ENCODE measurements at places on chromosomes 2 and 18.

- DNase-seq = no peak
Measured at GRCh38 chr18:31880186-31880898, 62.6 kb downstream of the TRAPPC8 start.

DNA sequence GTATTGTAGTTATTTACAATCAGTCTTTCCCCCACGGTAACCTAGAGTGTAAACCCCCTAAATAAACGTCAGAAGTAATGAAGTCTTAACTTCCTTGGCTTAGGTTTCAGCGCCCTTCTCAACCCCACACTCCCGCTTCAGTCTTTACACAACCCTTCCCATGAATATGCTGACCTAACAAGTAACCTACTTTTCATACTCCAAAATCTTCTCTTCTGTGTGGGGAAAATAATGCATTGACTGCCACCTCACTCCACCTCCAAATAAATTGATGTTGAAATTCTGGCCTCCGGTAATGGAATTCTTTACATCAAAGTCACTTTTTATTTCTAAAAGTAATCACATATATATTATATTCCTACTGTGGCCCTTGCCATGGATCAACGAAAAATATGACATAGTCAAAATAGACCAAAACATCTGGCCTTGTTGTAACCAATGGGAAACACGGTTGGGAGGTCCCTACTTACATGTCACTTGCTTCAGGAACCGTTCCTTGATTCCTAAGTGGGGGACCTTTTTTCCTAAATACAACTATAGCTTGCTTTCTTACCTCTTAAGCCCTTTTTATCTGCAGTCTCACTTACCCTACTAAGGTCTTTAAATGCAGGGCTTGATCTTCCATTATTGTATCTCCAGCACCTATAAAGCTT lies 961 bp downstream of the GEN1 start:
- DNase-seq = no peak

GRCh38 chr18:74290794-74291471 lies 830 bp downstream of the CYB5A start:
- DNase-seq = no peak

GRCh38 chr2:223805008-223805407 lies 32.4 kb downstream of the AP1S3 start:
- DNase-seq = no peak

GRCh38 chr2:166230724-166231070 lies 102.9 kb upstream of the SCN1A start:
- DNase-seq = no peak

- no peak for DNase-seq
Measured at GRCh38 chr2:24920098-24920808, at the start of gene ADCY3. Gene ADCY3, minus strand, starts transcription at chr2:24920237. Its CDS starts 1,250 bp downstream, at chr2:24918987.

- DNase-seq = no peak
Measured at GRCh38 chr2:215010390-215010789, 128.0 kb downstream of the ABCA12 start.

DNA sequence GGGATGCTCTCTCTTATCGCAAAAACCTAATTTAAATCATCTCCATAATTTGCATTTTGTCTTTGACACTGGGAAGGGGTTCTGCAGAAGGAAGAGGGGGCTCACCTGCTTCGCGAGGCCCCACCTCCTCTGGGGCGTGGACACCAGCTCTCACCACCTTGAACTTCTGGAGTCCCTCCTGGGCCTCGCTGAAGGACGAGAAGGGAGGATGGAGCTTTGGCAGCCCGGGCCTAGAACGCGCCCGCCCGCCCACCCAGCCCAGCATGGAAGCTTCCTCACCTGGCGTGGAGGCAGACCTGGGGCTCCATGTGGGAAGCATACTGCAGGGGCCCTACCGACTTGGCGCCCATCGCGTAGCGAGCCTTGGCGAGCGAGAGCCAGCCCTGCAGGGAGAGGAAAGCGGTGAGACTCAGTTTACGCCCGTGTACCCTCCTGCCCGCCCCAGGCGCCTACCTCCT lies 1.1 kb upstream of the IMP4 start:
- no peak for DNase-seq

DNA sequence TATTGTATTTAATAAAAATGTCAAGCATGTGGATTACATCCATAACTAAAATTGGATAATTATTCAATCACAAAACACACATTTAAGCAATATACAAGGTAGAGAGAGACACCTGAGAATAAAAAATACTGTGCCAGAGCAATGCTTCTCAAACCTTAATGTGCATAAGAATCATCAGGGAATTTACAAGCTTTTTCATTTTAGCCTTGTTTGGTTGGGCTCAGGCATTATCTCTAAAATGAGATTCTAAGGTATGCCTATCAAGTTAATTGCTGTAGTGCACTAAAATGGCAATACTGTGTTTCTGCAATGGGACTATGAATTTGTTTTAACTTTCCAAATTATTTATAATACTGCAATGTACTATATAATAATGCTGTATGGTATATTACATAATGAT lies 983 bp downstream of the MOB1A start:
- no peak for DNase-seq

DNA sequence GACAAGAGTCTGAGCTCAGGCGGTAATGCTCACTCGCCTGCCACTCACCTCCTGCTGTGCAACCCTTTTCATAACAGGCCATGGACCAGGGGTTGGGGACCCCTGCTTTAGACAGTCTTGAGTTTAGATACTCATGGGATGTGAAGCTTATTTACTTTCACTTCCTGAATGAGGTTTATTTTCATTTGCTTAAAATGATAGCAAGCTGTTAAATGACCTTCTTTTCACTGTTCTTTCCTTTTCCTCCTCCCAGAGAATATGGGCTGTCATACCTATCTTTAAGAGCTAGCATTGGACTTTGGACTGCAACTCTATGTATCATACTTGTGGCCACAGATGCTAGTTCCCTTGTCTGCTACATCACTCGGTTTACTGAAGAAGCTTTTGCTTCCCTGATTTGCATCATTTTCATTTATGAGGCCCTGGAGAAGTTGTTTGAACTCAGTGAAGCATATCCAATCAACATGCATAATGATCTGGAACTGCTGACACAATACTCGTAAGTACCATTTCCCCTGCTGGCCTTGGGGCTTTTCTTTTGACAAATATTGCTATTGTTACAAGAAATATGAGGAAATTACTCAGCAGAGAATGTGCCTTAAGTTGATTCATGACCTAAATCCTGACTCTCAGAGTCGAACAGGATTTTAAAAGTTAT lies 168.5 kb downstream of the DPP4 start:
- DNase-seq = no peak

DNA sequence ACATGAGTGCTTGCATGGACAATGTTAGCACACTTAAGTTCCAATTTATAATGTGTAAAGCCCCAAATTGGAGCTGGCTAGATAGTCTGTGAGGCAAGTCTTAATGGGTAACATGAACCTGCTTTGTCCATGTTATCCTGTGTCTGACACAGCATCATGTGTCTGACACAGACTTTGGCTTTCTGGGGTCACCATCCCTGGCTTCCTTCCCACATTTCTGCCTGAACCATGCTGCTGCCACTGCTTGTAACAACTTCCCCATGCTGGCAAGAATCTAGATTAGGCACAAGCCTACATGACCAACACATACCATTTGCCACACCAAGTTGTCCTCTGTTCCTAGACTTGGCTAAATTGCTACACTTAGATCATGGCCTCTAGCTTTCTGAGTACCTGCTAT lies 49.8 kb upstream of the ZBTB7C start:
- no peak for DNase-seq

- no peak for DNase-seq
Measured at GRCh38 chr2:82837588-82838304, 1621.3 kb downstream of the SUCLG1 start.

- no peak for DNase-seq
Measured at GRCh38 chr2:12684471-12684936, 32.2 kb upstream of the TRIB2 start.

- no peak for DNase-seq
Measured at GRCh38 chr2:13492262-13492661, 775.5 kb downstream of the TRIB2 start.

- no peak for DNase-seq
Measured at GRCh38 chr2:144642131-144642530, 122.2 kb upstream of the ZEB2 start.

DNA sequence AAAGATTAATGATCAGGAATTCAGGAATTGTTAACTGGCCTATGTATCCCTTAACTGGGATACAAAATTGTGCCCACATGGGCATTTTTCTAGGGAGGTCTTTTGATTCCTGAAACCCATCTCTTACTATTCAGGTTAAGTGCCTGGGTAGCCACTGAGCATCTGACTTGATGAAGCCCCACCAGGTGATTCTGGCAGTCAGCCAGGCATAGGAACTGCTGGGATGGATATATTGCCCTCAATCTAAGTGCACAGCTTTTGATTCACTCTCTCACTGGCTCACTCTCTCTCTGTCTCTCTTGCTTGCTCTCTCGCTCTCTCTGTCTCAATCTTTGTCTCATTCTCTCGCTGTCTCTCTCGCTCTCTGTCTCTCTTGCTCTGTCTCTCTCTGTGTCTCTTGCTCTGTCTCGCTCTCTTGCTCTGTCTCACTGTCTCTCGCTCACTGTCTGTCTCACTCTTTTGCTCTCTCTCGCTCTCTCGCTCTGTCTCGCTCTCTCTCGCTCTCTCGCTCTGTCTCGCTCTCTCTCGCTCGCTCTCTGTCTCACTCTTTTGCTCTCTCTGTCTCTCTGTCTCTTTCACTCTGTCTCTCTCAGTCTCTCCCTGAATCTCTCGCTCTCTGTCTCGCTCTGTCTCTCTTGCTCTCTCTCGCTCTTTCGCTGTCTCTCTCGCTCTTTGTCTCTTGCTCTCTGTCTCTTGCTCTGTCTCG lies 22.3 kb downstream of the INPP1 start:
- DNase-seq = no peak

DNA sequence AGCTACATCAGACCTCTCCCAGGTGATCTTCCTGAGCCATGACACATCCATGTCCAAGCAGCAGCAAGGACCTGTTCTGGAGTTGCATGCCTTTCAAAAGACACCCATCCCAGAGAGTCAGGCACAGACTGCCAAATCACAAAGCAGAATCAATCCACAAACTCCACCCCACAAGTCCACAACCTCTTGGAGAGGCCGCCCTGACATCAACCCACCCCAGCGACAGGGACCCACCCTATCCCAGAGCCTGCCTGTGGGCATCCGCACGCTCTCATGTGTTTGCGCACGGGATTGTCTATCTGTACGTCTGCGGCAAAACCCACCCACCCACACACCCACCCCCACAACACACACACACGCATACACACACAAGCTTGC lies 11.9 kb downstream of the SMAD7 start:
- no peak for DNase-seq

DNA sequence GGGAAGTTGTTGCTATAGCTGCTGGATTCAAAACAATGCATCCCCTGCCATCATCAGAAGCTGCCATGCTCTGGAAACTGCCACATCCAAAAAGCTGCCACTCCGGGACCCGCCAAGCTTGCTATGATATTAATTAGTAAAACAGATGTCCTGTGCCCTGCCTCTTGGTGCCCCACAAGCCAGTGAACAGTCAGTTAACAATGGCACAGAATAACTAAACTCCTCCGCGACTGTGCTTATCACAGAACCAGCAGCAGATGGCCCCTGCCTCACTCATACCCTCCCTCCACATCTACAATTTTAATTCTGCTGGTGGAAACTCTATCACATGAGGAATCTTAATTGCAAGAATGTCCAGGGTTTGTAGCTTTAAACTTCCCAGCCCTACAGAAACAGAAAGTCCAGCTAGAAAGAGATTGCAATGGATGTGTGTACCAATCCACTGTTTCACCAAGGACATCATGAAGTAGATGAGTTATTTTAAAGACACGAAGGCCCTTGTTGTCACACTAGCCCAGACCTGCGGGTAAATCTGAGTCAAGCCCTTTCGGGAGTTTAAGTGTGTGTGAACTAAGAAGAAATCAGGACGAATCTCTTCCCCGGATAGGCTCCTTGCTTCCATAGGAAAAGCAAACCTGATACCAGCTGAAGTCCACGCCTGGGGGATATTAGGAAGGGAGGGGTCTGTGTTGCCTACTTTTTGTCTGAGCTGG lies 7.4 kb upstream of the ACYP2 start:
- DNase-seq = no peak

DNA sequence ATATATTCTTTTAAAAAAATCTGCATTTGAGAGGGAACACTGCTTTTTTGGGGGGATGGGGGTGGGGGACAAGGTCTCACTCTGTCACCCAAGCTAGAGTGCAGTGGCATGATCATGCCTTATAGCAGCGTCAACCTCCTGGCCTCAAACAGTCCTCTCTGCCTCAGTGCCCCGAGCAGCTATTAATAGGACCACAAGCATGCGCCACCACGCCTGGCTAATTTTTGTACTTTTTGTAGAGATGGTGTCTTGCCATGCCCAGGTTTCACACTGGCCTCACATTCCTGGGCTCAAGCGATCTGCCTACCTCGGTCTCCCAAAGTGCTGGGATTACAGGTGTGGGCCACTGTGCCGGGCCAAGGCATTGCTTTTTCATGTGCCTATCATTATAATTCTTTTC lies 154.2 kb downstream of the ATAD2B start:
- no peak for DNase-seq

DNA sequence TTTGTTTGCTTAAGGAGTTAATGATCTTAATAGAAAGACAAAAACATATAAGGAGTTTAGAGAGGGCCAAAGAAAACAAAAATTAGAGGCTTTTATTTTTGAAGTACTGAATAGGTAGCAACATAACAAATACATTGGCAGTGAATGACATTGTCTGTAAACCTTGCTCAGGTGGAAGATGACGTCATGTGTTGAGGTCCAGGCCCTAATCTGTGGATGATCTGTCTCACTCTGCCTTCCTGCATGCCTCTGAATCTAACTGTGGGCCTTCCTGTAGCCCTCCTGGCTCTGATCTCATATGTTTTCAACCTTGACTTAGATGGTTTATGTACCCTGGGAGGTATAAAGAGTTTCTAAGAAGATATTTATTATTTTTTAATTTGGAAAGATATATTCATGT lies 58.1 kb upstream of the DYNAP start:
- no peak for DNase-seq

GRCh38 chr18:36772241-36772723 lies 56.5 kb downstream of the TPGS2 start:
- DNase-seq = no peak

GRCh38 chr2:101036562-101036961 lies 34.5 kb downstream of the RPL31 start:
- no peak for DNase-seq

DNA sequence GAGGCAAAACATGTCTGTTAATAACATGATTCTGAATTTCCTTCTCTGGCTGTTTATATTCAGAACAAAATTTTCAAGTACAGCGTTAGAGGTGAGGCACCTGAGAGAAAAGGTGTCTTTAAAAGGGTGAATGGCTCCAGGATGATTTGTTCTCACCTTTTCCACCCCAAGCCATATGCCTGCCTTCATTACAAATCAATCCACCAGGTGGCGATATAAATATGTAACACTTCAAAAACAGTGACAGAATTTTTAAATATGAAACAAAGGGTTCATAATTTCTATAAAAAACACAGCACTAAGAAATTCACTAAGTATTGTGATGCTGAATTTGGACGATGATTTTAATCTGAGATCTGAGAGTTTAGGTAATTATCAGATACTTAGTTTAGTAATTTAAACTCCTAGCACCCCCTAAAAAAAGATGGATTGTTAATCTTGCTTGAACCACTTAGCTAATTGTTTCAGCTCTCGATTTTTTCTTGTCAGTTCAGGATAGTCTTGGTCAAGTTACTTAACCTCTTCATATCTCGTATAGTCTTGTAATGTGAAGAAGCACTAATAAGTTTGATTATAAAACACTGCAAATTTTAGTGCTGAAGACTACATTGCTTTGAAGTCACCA lies 528.8 kb downstream of the CPS1 start:
- no peak for DNase-seq

- DNase-seq = no peak
Measured at GRCh38 chr2:141820893-141821292, 309.9 kb downstream of the LRP1B start.
